Amygdala (tissue), 56 donors: ENCODE measurements at places on chromosomes 4 and X.

DNA sequence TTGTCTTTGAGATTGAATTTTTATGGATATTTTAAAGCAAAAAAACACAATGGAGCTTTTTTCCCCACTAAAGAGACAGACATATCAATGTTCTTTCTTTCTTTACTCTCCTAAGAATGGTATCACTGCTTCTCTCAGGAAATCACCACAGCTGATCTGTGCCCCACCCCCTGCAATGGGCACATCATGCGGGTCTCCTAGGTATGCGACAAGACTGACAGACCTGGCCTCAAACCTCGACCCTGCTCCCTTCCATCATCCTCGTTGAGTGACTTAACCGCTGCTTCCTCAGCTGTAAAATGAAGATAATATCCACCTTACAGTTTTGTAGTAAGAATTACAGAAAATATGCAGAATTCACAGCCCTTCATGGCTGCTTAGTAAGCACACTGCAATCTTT, 58.3 kb downstream of the LEF1 start:
- no peak for DNase-seq

- no peak for DNase-seq
Measured at GRCh38 chrX:23727206-23727605, 15.9 kb downstream of the ACOT9 start.

DNA sequence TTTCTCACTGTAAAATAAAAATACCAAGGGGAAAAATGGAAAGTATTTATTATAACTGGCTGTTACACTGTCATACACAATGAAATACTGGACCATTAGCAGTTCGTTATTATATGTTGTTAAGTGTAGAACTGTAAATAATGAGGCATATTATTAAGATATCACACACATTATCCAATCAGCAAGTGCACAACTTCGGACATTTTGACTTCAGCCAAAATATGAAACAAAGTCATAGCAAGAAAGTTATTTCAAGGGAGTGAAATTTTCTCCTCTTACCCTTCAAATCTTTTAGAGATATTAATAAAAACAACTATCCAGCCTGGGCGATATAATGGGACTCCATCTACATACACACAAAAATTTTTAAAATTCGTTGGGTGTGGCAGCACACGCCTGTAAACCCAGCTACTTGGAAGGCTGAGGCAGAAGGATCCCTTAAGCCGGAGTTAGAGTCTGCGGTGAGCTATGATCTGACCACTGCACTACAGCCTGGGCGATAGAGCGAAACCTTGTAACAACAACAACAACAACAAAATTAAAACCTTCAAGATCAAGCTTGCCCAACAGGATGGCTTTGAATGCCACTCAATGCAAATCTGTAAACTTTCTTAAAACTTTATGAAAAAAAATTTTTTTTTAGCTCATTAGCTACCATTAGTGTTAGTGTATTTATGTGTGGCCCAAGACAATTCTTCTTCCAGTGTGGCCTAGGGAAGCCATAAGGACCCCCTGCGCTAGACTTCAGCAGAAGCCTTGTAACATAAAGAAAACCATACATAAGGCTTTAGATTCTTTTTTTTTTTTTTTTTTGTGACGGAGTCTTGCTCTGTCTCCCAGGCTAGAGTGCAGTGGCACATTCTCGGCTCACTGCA, 1.3 kb upstream of the CISD2 start:
- no peak for DNase-seq

- DNase-seq, result no peak
Measured at GRCh38 chr4:74487771-74488170, 42.8 kb downstream of the AREG start.

DNA sequence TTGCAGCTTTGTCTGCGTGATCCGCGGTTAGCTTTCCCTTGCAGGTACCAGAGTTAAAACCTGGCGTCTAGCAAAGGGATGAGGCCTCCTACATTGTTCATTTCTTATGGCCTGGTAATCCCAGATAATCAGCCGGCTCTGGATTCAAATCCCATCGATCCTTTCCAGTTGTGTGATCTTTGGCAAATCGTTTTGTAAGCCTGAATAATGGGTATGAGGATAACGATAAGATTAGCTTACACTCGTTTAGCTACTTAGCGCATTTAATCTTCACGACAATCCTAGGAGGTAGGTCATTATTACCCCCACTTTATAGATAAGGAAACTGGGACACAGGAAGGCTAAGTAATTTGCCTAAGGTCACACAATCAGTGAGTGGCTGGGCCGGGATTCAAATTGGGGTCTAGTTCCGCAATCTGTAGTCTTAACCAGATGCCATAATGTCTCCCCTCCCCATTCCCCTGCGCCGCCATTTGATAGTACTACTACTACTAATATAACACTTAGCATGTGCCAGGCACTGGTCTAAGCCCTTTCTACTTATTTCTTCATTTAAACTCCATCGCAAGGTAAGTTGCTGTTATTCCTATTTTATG, 1.7 kb upstream of the UBA1 start:
- DNase-seq, result no peak

DNA sequence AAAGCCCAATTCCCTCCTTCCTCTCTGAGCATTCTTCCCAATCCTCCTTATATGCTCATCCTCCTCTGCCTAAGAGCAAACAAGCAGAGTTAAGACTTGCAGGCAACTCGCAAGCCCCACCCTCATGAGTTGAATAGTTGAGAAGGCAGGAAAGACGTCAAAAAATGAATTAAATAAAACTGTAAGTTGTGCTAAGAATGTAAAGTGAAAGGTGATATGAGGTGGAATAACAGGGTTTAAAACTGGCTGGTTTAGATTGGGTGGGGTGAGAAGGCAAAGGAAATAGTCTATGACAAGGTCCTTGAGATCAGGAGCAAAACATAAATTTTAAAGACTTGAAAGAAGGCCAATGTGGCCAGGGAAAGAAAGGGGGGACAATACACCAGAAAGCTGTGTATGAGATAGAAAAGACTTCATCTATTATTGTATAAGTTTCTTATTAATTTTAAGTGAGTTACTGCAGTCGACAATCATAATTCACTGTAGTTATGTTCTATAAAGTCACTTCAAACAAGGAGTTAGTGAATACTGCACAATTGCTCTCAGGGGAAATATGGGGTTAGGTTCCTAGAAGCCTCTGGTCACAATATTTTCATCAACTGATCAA, 124.9 kb downstream of the RELL1 start:
- DNase-seq, result no peak

DNA sequence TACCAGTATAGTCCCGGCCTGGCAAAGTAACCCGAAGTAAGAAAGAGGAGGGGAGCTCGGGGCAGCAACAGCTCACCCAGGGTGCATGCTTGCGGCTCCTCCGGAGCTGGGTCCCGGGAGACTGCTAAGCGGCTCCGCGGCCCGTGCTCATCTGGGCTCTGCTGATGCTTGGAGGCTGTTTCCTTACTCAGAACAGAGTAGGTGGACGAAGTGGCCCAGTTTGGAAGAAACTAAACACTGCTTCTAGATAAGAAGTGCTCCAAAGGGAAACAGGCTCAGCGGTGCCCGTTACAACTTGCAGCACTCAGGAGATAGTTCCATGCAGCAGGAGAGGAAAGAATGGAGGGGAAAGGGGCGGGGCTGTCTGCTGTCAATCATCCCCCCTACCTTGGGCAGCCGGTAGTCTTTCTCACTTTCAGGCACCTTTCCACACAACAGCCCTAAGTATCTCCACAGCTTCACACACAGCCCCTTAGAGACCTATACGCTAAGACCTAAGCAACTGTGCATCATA, at the start of gene COL4A6:
Gene COL4A6, minus strand, starts transcription at position 313 of the 514 bp plus-strand sequence. Its CDS starts 226 bp downstream, at position 87.
- no peak for DNase-seq

DNA sequence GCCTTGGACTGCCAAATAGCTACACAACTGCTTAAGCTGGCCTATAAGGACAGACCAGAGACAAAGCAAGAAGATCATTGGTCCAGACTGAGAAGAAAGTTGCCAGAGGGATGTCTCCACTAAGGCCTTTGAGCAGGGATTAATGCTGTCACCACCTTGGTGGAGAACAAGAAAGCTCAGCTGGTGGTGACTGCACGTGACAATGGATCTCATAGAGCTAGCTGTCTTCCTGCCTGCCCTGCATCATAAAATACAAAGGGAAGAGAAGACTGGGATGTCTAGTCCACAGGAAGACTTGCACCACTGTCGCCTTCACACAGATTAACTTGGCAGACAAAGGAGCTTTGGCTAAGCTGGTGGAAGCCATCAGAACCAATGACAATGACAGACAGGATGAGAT, 40.5 kb upstream of the FAM120C start:
- DNase-seq, result no peak

DNA sequence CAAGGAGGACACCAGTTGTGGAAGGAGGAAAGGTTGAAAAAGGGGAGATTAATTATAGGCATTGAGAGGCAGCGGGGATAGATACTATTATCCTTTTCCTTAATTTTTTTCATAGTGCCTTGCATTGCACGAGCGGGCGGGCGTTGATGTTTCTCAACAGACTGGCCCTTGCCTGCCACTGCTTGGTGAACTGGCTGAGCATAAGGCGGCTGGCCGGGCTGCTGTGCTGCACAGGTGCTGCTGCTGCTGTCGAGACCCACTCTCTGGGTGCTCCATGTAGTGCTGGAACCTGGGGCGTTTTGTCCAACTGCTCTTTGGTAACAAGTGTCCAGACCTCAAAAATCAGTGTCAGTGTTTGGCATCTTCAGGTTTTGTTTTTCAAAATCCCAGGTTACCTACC, 83.3 kb upstream of the PAQR3 start:
- DNase-seq, result no peak

DNA sequence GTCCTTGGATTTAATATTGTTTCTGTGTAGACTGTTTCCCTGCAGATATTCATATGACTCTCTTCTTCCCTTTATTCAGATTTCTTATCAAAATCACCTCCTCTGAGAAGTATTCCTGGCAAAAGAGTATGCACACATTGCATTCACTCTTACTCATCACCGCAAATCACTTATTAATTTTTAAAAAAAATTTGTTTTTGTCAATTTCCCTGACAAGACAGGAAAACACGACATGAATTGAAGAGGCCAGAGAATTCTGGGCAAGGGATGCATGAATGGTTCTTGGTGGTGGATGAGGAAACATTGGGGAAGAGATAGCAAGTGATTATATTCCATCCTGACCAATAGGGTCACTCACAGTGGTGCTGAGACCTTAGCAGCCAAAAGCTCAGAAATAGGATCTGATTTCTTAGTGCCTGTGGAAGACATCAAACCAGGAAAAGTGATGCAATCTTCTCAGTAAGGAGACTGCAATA, 522.5 kb upstream of the AGA start:
- DNase-seq, result no peak

GRCh38 chr4:139603576-139604410, 47.8 kb upstream of the SETD7 start:
- DNase-seq, result peak; percentile 12

- no peak for DNase-seq
Measured at GRCh38 chr4:39947963-39948362, 29.7 kb downstream of the PDS5A start.

GRCh38 chr4:27518876-27519275, 658.2 kb downstream of the STIM2 start:
- DNase-seq, result no peak

GRCh38 chrX:81537723-81538122, 335.8 kb downstream of the SH3BGRL start:
- DNase-seq, result peak; percentile 2

- no peak for DNase-seq
Measured at GRCh38 chrX:140744085-140744484, 34.5 kb downstream of the LINC00632 start.

- no peak for DNase-seq
Measured at GRCh38 chr4:157664726-157665125, 444.2 kb downstream of the GRIA2 start.

- no peak for DNase-seq
Measured at GRCh38 chr4:186554539-186554913, 841 bp downstream of the MTNR1A start.

DNA sequence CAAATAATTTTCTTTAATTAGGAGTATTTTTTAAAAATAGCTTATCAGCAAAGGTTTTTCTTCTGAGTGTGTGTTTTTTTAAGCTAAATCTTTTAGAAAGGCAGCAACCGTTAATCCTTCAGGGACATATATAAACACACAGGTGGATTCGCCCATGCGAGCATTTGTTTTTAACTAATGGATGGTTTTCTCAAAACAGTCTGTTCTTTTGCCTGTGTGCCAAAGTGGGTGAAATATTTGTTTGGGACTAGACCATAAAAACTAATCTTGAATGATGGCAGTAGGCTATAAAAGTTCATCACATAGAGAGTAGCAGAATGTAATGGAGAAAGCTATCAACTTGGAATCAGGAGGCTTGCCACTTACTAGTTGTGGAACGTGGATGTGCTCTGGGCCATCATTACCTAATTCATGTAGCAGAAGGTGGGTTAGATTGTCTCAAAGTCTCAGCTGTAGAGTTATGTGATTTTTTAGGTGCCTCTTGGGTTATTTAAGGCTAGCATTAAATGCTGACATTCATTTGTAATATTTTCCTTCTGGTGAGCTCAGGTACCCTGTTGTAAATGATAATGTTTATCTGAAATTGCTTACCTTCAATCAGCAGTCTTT, 7.4 kb upstream of the TAPT1 start:
- DNase-seq, result no peak

GRCh38 chr4:147815741-147816140, 83.9 kb downstream of the ARHGAP10 start:
- no peak for DNase-seq

DNA sequence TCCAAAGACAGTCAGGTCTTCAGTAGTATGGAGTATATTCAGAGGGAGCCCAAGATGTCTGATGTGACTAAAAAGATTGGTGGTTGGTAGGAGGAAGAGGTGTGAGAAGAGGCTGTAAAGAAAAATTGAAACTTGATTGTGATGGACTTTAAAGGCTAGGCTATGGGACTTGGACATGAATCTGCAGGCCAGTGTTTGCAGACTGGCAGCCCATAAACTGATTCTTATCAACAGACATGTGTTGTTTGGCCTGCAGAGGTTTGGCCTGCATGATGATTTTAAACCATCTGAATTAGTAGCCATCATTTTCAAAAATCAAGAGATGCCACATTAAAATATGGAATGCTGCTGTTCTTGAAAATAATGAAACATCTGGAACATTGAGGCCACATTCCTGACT, 5.4 kb upstream of the AR start:
- no peak for DNase-seq

GRCh38 chrX:118182681-118183080, 66.1 kb upstream of the KLHL13 start:
- DNase-seq, result no peak

DNA sequence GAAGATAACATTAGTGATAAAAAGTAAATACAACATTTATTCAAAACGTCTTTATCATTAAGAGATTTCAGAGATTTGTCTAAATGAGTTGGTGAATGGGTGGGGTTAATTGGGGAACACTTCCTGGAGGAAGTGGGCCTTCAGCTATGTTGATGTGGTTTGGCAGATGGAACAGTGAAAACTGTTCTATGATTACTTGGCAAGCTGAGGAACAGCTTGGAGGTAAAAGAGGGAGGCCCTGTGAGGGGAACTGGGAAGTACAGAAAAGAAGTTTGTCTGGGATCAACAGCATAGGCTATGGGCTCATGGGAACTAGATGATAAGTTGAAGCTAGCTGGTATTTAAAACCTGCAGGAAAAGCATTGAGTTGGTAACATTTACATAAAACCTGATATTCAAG, 26.0 kb downstream of the OCRL start:
- DNase-seq, result no peak
